Esophagus muscularis mucosa (tissue), 4 donors: ENCODE measurements at places on chromosomes 16 and 17. TPM values are rescaled to one million over a fixed set of nuclear protein-coding genes. Genes with fewer than 3 reads are reported as not detected.

KREMEN2 gene
- 0.13 TPM for total RNA-seq

DNA sequence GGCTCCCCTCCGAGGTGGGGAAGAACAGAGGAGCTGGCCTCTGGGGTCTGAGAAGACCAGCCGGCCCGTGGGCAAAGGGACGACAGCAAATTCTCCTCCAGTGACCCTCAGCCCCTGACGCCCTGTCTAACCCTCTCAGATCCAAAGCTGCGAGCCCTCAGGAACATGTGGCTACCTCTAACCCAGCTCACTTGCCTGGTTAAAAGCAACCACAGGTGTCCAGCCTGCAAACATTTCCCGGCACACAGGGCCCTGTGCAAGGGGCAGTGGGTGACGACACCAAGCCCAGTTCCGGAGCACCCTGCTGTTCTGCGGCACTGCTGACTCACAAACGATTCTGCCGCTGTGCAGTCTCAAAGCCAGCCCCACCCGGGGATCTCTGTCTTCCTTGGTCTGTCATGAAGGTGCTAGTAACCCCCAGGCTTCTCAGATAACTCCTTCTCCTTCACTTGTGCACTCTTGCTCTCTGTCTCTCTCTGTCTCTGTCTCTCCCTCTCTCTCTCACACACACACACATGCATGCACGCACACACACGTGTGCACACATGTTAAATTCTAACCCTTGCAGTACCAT, 23.0 kb downstream of the WNT3 start:
- no peak for DNase-seq

CMTM1 gene
- 1.4 TPM for total RNA-seq

- DNase-seq = no peak
Observed at GRCh38 chr16:17364319-17365210, 106.2 kb downstream of the XYLT1 start.

- no peak for DNase-seq
Observed at GRCh38 chr16:26762594-26762993, 304.1 kb upstream of the C16orf82 start.

CD2BP2 gene
- 63.9 TPM for total RNA-seq
